ENCODE measurements at places on chromosomes 6 and 20. TPM values are rescaled to one million over a fixed set of nuclear protein-coding genes. Genes with fewer than 3 reads are reported as not detected.

Gene TRIM15
- total RNA-seq, result not detected

Gene PHF20
- total RNA-seq, result 28.5 TPM

Gene FHL5
- total RNA-seq, result not detected

Gene HLA-DQA1
- not detected for total RNA-seq

Gene IL17A
- total RNA-seq, result not detected

Gene MAPK14
- total RNA-seq, result 69.9 TPM

Gene SPTLC3
- 4.6 TPM for total RNA-seq

Gene ARHGAP18
- 38.9 TPM for total RNA-seq

Gene UBD
- total RNA-seq, result 0.62 TPM

Gene TSPO2
- total RNA-seq, result not detected

Gene LY6G6F
- total RNA-seq, result not detected

Gene CST5
- not detected for total RNA-seq

Gene SSR1
- 155 TPM for total RNA-seq

Gene RIMS1
- total RNA-seq, result under 0.01 TPM

Gene HLA-DQB1
- total RNA-seq, result not detected

Gene ADGB
- total RNA-seq, result not detected

Gene EFCAB8
- total RNA-seq, result under 0.01 TPM
